ENCODE measurements at places on chromosomes 1 and 21.

GRCh38 chr1:35488336-35488735 is 68.9 kb downstream of the KIAA0319L start:
- no peak for DNase-seq

DNA sequence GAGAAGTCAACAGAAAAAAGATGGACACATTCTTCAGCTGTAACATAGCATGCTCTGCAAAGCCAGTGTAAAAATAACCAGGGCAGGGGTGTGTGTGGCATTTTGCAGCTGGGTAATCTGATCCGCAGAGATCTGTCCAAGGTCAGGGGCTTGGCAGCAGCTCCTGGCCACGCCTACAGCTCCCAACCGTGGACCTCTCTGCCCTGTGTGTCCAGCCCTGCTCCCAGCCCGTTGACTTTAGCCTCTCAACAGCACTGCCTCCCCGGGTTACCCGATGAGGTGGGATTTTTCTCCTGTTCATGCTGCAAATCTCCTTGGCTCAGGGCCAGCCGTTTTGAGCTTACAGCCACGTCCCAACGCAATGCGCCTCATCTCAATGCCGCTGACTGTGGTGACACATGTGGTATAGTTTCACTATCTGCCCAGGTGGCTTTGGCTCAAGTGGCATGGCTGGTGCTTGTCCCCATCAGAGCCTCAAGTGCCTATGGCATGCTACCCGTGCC is 68.1 kb downstream of the VWA5B1 start:
- no peak for DNase-seq

- DNase-seq, result no peak
These were observed 33.7 kb upstream of the PRDM2 start for GRCh38 chr1:13666317-13666716.

- DNase-seq, result no peak
These were observed 406 bp downstream of the HTR1D start for GRCh38 chr1:23216771-23217420.

DNA sequence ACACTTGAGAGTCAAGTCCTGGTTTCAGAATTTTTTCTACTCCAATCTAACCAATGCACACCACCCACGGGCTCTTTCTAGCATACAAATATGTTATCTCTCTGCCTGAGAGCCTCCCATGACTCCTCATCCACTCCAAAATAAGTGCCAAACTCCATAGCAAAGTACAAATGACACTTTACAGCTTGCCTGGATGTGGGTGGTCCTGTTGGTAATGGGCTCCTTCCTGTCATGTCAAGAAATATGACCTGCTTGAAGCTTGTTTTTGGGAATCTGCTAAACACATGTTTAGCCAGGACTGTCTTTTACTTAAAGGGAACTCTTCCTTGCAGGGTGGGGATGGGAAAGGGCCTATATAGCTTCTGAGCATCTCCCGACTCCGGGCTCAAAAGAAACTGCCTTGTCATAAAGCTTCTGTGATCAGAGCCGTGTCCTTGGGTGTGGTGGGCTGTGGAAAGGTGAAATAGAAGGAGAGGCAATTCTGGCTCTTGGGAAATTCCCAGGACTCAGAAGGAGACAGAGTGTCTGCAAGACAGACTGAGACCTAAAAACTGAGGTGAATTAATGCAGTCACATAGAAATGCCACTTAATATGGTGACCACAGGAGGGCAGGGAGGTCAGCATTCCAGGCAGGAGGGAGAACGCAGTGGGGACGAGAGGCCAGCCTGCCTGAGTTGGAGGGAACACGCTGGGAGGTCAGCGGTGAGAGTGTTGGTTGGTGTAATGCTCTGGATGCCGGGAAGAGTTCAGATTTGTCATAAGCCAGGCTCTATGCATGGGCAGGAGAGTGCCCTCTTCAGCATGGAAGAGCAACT is 6.1 kb upstream of the IGFN1 start:
- no peak for DNase-seq

- DNase-seq, result no peak
These were observed 7.8 kb downstream of the ADAMTS4 start for GRCh38 chr1:161190962-161191521.
